ENCODE measurements at places on chromosomes 2 and 18.

DNA sequence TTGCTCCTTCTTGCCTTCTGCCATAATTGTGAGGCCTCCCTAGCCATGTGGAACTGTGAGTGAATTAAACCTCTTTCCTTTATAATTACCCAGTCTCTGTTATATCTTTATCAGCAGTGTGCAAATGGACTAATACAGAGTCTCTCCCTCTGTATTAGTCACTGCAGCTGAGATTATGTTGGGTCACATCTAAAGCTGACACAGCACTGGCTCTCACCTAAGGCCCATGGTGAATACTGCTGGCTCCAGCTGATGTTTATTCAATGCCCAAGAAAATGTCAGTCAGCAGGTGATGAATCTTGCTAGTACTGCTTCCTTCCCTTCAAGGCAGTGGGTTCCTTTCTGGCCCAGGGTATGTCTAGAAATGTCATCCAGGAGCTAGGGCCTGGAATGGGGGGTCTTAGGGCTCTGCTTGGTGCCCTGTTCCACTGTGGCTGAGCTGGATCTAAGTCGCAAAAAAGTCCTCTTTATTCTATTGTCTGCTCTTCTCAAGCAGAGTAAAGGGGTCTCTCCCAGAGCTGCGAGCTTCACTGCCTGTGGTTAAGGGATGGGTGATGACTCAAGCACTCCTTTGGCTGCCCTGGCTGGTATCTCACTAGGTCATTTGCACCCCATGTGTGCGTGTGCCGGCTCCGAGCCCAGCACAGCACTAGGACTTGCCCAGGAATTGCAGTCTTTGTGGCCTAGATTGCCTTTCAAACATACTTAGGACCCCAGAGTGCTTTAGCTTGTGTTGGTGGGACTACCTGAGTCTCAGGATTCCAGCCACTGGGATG, 29.9 kb downstream of the PPP1R1C start:
- no peak for DNase-seq

DNA sequence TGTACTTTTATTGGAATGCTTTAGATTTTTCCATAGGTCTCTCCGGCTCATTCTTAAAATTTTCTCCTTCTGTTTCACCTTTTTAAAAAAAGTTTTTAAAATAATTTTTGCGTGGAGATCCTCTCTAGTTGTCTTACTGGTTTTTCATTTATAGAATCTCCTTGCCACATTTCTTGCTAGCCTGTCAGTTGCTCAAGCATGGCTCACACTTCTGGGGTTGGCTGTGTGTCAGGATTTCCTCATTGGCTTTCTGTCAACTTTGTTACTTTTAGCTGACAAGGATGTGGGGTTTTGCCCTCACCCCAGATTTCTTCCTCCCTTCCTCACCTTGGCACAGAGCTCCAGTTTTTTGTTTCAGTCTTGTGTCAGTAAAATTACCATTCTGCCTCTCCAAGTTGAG, 124.6 kb downstream of the ZNF407 start:
- DNase-seq = no peak

DNA sequence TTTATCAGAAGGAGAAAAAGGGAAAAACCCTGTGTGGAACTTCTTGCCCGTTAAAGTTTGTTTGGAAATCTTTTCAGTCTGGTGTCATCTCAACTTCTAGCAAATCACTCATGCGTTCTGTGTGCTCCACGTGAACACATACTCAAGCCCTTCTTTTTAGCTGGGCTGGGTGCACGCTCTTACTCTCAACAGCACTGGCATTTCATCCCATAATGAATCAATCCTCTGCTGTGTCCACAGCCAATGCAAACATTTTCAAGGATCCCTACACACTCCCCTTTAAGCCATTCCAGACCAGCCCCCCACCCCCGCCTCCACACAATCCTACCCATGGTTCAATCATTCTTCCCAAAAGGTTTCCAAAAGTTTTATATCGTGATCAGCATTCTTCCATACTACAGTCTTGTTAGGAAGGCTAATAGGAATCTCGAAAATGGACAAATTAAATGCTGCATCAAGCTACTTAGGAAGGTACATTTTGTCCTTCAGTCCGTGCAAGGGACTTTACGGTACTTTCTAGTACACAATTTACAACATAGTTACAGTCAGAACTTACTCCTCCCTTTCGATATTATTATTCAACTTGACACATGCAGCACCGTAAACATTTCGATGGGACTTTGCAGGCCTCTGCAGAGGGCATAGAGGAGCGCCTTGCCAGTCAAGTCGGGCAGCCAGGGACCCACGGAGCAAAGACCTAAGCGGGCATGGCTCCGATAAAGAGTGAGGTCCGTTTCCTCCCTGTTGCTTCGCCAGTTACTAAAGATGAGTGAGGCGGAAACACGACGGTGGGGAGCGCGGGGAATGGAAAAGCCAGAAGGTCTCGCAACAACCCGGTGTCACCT, 1.4 kb downstream of the PTGR3 start:
- DNase-seq = peak; percentile 61

DNA sequence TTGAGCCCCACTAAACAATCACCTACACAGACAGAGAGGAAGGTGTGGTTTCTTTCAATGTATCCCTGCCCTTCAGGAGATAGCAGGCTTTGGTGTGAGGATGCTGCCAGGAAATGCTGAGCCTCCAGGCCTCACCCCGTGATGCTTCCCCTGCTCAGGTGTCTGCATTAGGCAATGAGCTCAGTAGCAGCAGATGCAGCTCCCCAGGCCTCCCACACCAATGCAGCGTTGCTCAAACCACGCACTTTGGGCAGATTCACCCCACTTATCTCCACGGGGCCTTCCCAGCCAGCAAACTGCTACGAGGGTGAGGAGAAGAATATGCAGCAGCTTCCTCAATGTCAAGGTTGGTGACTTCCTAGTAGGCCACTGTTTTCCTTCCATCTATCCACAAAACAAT, 229.3 kb upstream of the PXDN start:
- DNase-seq = no peak

DNA sequence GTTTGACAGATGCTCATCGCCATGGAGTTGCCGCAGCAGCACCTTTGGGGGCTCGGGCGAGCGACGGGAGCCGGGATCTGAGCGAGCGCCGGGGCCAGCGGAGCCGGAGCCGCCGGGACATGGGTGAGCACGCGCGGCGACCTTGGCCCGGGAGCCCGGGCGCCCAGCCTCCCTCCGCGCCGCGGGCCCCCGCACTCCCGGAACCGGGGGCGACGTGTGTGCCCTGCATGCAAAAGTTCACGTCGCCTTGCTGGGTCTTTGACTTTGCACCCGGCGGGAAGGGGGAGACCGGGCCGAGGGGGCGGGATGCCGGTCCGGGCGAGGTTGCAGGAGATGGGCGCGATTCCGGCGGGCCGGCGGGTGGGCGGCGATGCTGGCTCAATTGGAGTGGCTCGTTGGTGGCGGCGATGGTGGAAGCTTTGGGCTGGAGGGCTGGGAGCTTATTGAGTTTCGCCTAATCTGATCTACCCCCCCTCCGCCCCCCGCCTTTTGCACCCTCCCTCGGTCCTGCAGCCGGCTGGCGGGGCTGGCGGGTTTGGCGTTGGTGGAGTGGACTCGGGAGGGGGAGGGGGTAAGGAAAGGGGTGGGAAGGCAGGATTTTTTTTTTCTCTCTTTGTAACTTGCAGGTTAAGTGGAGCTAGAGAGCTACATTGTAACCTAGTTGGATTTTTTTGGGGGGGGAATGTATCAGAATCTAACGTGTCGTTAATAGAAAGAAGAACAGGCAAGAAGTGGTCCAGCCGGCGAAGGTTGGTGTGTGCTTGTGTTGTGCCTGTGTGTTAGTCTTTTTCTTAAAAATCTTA, at the start of gene SETBP1:
SETBP1 (plus strand) TSS at position 616 of the 803 bp plus-strand sequence. CDS start 20,459 bp downstream, outside the sequence.
- DNase-seq = no peak

- DNase-seq = no peak
Measured at GRCh38 chr2:21535826-21536225, 412.1 kb downstream of the TDRD15 start.

- DNase-seq = no peak
Measured at GRCh38 chr2:45468279-45468678, 142.8 kb downstream of the SRBD1 start.

DNA sequence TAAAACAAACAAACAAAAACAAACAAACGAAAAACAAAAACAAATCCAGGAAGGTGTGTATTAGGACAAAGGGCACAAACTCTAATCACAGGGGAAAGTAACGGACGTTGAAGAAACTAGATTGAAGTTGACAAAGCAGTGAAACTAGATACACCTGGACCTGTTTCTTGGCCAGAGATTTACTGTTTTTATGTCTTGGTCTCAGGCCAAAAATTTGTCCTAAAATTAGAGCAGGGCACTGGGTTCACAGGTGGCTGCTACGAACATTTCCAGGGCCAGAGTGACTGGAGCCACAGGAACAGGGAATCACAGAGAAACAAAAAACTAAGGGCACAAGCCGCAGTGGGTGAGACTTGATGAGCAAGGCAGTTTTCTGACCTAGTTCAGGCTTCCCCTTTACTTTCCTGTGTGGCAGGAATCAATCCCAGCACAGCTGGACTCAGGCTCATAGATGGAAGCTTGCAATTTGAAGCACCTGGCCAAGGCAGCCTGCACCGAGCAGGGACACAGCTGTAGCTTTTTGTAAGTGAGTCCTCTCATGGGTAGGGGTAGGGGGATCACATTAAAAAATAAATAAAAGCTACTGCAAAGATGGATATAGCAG, 329.4 kb downstream of the DLGAP1 start:
- DNase-seq = no peak

DNA sequence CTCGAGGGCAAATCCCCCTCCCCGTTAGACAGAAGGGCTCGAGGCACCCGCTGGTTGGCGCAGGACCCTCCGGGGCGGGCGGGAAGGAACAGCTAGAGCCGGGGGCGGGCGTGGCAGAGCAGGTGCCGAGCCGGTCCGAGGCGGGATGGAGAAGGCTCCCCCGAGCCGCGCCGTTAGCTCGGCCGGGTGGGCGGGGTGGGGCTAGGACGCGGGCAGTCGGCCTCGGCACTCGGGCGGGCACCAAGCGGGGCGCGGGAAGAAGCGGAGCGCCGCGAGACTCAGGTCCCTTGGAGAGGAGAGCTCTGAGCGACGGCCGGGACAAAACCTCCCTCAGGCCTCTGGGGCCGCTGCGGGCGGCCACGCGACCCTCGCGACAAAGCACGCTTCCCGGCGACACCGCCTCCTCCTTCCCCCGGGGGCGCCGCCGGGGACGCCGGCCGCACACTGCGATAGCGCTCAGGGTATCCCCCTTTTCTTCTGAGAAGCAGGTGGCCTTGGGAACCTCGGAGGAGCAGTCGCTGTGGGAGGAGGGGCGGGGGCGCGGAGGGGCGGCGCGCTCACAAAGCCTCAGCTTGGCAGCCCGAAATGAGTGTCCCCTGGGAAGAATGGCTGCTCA, 721 bp downstream of the FHOD3 start:
- DNase-seq = no peak

GRCh38 chr2:27152796-27153464, 4.1 kb downstream of the TCF23 start:
- DNase-seq = peak; percentile 53

- DNase-seq = no peak
Measured at GRCh38 chr2:95058989-95059641, 33.6 kb downstream of the MAL start.

DNA sequence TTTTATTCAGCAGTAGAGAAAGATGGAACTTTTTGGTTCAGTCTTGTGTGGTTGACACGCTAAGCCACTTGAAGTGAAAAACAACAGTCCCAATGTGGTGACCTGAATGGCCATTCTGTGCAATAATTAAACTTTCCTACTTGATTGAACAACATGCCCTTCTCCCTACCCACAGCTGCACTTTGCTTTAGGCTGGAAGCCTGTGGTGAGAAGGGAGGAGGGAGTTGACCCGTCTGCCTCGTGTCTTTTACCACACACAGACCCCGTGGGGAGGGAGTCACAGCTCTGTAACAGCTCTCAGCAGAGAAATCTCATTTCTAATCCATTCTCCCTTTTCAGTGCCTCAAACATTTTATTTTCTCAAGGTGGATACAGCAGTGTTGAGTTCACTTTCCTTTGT, 138.2 kb upstream of the PKDCC start:
- DNase-seq = no peak

DNA sequence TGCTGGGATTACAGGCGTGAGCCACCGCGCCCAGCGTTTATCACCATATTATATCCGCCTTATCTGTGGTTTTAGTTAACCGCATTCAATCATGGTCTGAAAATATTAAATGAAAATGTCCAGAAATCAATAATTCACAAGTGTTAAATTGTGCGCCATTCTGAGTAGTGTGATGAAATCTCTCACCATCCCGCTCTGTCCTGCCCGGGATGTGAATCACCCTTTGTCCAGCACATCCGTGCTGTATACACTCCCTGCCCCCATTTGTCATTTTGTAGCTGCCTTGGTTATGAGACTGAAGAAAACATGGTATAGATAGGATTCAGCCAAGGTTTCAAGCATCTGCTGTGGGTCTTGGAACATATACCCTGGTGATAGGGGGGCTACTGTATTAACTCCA, 70.7 kb downstream of the TIMM21 start:
- no peak for DNase-seq

GRCh38 chr2:189505492-189505891, 64.2 kb downstream of the WDR75 start:
- DNase-seq = no peak

GRCh38 chr18:60732143-60732542, 359.6 kb upstream of the MC4R start:
- DNase-seq = no peak

DNA sequence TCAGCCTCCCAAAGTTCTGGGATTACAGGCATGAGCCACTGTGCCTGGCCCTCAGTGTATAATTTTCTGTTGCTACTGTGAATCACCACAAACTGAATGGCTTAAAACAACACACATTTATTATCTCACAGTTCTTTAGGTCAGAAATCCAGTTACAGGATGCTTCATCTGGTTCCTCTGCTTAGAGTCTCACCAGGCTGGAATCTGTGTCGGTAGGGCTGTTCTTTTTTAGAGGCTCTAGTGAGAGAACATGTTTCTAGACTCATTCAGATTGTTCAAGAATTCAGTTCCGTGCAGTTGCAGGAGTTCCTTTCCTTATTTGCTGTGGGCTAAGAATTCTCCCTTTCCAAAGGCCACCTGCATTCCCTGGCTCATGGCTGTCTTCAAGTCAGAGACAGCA, 22.2 kb downstream of the CCDC121 start:
- no peak for DNase-seq

GRCh38 chr2:47309952-47310800, 92.8 kb upstream of the MSH2 start:
- no peak for DNase-seq

GRCh38 chr2:85599468-85600234, 2.8 kb downstream of the TMEM150A start:
- DNase-seq = no peak

DNA sequence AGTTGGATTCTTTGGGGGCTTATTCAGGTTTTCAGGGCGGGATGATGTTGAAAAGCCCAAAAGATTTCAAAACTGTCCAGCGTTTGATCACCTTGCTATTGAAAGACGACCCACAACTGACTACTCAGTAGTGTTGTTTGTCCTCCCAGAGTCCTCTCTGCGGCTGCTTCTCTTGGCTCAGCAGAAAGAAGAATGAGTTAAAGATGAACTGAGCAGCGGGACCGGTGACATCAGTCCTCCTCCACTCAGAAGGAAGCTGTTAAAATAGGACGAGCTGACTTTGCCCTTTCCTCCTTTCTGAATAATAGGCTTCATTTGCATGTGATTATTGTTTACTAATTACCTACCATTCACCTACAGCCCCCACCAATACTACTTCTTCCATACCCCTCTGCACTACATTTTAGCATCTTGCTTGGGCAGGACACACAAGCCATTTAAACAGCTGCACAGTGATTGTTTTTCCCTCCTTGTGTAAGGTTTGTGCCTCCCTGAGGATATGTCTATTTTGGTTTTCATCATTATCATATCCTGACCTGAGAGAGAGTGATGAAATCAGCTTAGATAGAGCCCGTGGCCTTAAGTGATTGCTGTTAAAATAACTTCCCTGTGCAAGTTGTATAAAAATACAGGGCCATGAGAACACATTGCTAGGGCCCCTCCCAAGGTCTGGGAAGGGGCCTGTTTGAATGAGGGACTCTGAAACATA, 261.8 kb downstream of the FHOD3 start:
- DNase-seq = no peak

- DNase-seq = peak; percentile 39
Measured at GRCh38 chr18:35983818-35984217, 11.3 kb downstream of the RMP24 start.

All from RKO (cell line).